ENCODE measurements at places on chromosomes 2 and 18. TPM values are rescaled to one million over a fixed set of nuclear protein-coding genes. Genes with fewer than 3 reads are reported as not detected.

The SCYGR2 gene
- total RNA-seq, result not detected

The SPC25 gene
- 9.7 TPM for total RNA-seq

The SEMA4F gene
- total RNA-seq, result 8.8 TPM

The GULP1 gene
- 29.9 TPM for total RNA-seq

The CD226 gene
- not detected for total RNA-seq

The MYCN gene
- not detected for total RNA-seq

The CD8B2 gene
- total RNA-seq, result not detected

The MARCHF4 gene
- total RNA-seq, result 64.6 TPM

The SLC5A7 gene
- total RNA-seq, result not detected

The SLC9A4 gene
- not detected for total RNA-seq

The PER2 gene
- total RNA-seq, result 3.3 TPM

The SLC11A1 gene
- 0.16 TPM for total RNA-seq

The ITGA4 gene
- total RNA-seq, result 1.9 TPM

The MC2R gene
- total RNA-seq, result not detected

The TBR1 gene
- 0.09 TPM for total RNA-seq

The SULT1C4 gene
- not detected for total RNA-seq

The CCNT2 gene
- total RNA-seq, result 11.3 TPM

The GBX2 gene
- total RNA-seq, result 3.2 TPM

The FAM237A gene
- total RNA-seq, result not detected

The APLF gene
- 0.59 TPM for total RNA-seq

The OR6B2 gene
- not detected for total RNA-seq

The B3GNT7 gene
- total RNA-seq, result 2.6 TPM

The FTCDNL1 gene
- total RNA-seq, result 1.8 TPM
